ENCODE measurements at places on chromosomes 2 and 18. TPM values are rescaled to one million over a fixed set of nuclear protein-coding genes. Genes with fewer than 3 reads are reported as not detected.
A peak's percentile ranks its signal among the peaks of the same experiment; 100 is the strongest.

Gene REG3A
- not detected for total RNA-seq

DNA sequence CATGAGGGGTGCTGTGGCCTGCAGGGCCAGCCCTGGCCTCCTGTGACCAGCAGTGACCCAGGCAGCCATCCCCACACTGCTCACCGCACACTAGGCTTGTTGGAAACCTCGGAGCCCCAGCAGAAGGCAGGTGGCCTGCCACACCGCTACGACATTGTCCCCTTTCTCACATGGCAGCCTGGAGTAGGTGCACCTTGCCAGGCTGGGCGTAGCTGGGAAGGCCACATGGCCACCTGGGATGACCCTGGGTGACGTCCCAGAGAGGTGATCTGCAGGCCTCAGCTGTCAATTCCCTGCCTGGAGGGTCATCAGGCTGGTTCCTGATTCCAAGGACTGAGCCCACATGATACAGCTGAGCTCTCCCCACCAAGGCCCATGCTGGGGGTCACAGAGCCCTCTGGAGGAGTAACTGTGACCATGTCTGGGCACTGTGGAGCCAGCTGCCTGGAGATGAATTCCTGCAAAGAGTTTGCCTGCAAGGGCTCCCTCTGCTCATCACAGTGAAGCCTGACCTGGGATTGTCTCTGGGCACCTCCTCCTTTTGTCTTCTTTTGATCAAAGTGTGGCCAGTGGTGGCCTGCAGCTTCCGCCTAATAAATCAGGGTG is 119.6 kb upstream of the OTOS start:
- no peak for DNase-seq

GRCh38 chr2:72932045-72932740 is 14.9 kb downstream of the EMX1 start:
- DNase-seq = peak; percentile 80

GRCh38 chr2:239586651-239587310 is 186.0 kb upstream of the HDAC4 start:
- no peak for DNase-seq

Gene CYP26B1
- 2.1 TPM for total RNA-seq

DNA sequence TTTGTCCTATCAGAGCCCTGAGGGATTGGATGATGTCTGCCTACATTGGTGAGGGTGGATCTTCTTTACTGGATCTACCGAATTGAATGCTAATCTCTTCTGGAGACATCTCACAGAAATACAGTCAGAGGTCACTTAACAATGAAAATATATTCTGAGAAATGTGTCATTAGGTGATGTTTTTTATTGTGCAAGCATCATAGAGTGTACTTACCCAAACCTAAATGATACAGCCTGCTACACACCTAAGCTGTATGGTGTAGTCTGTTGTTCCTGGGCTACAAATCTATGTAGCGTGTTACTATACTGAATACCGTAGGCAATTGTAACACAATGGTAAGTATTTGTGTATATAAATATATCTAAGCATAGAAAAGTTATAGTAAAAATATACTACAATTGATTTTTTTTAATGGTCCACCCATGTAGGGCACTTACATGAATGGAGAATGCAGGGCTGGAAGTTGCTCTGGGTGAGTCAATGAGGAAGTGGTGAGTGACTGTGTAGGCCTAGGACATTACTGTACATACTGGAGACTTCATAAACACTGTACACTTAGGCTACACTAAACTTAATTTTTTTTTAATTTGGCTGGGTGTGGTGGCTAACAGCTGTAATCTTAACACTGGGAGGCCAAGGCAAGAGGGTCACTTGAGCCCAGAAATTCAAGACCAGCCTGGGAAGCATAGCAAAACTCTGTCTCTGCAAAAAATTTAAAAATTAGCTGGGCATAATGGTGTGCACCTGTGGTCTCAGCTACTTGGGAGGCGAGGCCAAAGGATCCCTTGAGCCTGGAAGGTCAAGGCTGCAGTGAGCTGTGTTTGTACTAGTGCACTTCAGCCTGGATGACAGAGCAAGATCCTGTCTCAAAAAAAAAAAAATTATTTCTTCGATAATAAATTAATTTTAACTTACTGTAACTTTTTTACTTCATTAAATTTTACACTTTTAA is 226.3 kb upstream of the UBE2E3 start:
- DNase-seq = peak; percentile 86

- DNase-seq = no peak
Observed at GRCh38 chr2:223055836-223056235, 3.8 kb downstream of the KCNE4 start.

DNA sequence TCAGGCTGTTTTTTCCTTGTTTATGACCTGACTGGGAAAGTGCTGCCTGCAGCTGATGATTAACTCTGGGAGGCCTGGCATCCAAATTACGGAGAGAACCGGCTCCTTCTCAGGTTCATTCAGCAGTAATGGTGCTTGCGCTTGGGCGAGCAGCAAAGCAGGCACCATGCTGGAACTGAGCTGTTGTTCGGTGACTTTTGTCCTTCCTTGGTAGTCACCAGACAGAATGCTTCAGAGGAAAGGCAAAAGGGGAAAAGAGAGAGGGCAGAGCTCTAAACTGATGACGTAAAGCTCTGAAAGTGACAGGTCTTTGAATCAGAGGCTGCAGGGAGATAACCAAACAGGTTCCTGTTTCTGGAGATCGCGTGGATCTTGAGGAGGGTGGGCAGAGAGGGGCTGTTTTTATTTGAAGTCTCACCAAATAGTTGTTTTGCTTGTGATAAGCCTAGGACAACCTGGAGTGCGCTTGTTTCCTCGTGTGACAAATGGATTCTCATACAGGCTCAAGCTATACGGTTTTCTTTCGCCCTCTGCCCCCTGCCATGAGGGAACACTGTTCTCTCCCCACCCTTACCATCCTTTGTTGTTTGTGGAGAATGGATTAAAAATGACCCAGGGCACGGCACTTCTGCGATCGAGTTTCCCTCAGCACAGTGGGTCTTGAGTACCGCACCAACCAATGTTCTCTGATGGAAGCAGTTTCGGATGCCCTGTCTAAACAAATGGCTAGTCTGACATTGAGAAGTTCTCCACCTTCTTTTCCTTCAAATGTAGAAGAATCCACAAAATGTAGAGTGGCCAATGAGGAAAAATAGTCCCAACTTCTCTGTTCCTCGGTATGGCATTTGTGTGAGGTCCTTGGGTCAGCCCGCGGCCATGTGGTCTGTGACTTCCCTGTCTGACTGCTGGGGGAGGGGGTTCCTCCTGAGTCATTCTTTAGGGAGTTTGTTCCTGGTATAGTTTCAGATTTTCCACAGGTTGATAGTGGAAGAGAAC is 1.3 kb downstream of the RASGRP3 start:
- DNase-seq = no peak

DNA sequence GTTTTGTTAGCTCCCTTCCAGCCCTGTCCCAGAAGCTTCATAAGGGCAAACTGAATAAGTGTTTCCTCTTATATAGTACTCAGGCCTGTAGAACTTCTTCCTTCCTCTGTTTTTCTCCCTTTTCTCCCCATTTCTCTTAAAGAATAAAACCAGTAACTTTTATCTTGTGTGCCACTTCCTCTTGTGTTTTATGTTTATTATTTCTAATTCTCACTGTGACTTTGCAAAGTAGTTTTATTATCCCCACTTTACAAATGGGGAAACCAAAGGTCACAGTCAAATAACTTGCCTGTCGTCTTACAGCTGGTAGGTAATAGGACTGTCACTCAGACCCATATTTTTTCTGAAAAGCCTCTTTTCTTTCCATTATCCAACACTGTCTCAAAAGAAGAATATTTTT is 42.4 kb downstream of the RBBP8 start:
- no peak for DNase-seq

Gene FHOD3
- 8.5 TPM for total RNA-seq

Gene MYCN
- not detected for total RNA-seq

Gene GRHL1
- total RNA-seq = 0.40 TPM

- DNase-seq = no peak
Observed at GRCh38 chr2:143936538-143936847, 583.4 kb downstream of the ZEB2 start.

- DNase-seq = no peak
Observed at GRCh38 chr2:196558497-196558896, 81.0 kb upstream of the CCDC150 start.

GRCh38 chr2:195382186-195382585 is 274.8 kb upstream of the SLC39A10 start:
- DNase-seq = no peak

GRCh38 chr2:168802859-168803725 is 655 bp downstream of the NOSTRIN start:
- DNase-seq = no peak

GRCh38 chr2:197873293-197873701 is 68.9 kb downstream of the PLCL1 start:
- peak; percentile 37 for DNase-seq

Gene IL18R1
- total RNA-seq = 0.06 TPM

- no peak for DNase-seq
Observed at GRCh38 chr2:239058766-239059165, 210.9 kb downstream of the TWIST2 start.

Gene ZNF804A
- 0.29 TPM for total RNA-seq

- no peak for DNase-seq
Observed at GRCh38 chr2:241775223-241776177, 1.1 kb upstream of the GAL3ST2 start.

DNA sequence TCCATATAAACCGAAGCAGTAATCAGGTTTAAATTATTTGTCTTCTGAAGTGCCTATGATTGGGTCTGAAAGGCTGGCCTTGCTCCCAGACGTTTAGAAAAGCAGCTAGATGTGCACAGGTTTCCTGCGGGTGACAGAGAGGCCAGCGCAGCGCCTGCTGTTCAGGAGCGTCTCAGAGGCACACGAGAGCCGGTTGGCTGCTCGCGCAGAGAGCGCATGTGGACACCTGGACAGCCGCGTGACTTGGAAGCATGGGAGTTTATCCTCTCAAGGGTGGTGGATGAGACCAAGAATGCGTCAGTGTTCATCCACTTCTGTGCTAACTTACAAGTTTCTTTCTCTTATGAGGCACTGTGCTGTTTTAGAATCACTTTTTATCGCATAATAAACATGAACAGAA is 303.7 kb downstream of the PTGR3 start:
- no peak for DNase-seq

DNA sequence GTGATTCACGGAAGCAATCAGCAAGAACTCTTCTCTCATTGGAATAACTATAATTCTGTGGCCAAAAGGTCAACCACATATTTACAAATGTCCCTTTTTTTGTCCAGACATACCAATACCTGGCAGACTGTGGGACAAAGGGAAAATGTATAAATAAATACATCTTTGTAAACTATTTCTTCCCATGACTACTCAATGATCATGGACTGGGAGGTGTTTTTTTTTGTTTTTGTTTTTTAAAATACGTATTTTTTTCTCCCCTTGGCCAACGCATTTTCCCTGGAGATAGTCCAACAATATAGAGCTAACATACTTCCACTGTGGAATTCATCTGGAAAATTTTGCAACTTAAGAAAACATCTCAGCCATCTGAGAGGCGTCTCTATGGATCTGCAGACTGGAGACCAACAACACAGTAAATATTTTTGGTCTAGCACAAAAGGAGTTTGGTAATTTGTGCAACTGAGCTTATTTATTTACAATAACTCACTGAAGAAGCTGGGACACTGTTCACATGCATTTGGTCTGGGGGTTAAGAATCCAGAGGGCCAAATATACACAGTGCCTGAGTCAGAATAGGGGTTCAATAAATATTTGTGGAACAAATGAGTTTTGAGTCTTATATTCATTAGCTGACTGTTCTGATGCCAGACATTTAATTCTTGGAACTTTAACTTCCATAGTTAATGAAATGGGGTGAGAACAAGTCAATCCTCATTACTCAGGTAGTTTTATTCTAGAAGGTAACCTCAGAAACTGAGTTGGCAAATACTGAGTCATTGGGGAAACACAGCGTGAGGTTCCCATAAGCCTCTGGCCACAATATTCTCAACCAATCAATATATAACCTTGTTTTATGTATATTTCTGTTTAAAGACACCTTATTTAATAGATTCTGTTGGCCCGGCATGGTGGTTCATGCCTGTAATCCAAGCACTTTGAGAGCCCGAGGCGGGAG is 36.2 kb downstream of the CCBE1 start:
- peak; percentile 34 for DNase-seq

DNA sequence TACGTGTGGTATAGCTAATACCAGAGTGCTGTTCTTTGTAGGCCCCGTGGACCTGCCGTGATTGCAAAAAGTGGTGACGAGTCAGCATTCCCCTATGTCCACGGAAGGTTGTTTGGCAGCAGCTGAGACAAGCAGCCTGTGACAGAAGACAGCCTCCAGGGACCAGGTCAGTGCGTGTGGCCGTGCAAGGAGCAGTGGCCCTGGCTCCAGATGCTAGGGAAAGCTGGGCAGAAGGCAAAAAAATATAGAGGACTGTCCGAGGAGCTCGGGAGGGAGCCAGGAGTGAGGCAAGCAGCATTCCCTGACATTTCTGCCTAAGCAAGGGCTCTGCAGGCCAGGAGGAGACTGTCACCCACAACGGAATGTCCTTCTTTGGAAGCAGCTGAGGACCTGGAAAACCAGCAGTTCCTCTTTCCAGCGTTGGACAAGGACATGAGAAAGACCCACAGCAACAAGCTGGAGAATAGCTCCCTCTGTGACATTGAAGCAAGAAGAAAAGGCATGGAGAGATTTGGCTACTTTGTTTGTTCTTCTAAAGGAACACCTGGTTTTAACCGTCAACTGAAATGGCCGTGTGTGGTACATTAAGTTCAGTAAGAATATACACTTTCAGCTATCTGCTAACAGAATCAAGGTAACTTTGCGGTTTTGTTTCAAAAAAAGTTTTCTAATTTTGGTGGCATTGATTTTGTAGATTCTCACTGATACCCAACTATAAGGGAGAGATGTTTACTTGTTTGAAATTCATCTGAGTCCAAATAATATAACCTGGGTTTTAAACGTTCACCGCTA is 58.3 kb downstream of the NPAS2 start:
- DNase-seq = no peak

Gene STON1
- total RNA-seq = 5.0 TPM

- peak; percentile 30 for DNase-seq
Observed at GRCh38 chr2:64143169-64144056, 807 bp downstream of the PELI1 start.

DNA sequence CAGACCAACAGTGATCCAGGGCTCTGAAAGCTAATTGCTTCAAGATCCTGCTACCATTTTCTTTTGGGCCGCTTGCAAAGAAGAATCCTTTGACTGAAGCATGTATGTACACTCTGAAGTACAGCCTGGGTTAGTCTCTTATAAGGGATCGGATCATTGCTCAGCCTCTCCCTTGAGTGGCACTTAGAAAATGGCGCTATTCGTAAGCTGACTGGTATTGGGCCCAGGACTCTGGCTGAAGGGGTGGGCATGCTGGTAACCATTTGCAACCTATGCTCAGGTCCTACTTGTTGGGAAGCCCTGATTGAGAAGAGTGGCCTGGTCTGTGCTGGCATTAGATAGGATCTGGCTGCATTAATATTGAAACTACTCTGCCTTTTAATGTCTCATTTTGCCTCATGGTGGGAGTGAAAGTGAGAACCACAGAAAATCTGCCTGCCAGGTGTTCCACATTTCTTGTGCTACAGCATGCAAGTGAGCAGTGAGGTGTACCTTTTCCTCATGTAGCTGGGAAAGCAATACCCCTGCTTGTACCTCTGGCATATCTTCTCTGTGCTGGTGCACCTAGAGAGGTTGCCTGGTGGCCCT is 661 bp upstream of the MGAT5 start:
- DNase-seq = no peak
